Effector memory CD4-positive, alpha-beta T cell (primary cell): ENCODE measurements at places on chromosomes 12 and 14.

- no peaks in the 10 kb centered on the region for H3K36me3 ChIP-seq
- no peaks in the 10 kb centered on the region for H3K4me1 ChIP-seq
- DNase-seq: no peak
- no peaks in the 10 kb centered on the region for H3K27me3 ChIP-seq
- H3K27ac ChIP-seq: no peak overlapping the region
Observed at GRCh38 chr12:120278137-120279069, 12.9 kb upstream of the PXN start.

DNA sequence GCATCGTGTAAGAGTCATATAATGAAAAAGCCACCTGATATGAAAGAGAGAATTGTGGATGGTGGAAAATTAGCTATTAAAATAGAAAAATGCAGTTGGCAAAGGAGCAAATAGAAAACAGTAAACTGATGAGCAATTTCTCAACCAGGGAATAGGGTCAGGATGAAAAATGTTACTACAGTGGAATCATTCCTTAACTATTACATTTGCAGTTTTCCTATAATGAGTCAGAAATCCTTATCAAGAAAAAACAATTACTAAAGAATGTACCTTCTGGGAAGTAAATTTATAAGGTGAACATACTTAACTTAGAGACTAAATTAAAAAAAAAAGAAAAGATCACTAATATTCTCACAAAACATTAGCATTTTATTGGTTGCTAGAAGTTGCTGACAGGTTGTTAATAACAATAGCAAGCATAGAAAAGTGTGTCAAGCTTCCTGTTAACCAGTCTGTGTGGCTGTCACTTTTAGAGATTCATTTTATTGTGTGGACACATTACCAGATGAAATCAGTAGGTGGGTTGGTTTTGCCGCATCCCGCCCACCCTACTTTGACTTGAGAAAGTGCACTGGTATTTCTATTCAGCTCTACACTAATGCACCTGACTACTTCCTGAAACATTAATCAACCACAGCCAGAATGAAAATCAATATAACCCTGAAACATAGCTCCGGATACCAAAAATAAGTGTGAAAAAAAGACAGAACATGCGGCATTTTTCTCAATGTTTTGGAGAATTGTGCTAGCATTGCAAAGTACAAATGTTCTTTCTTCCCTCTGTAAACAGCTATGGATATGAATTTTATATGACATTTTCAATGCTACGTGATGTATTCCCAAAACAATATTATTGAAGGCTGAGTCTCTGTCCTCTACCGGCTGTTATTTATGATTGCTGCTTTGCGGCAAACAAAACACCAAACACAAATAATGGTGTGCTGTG is 576.7 kb downstream of the SLC16A7 start:
- no peak overlapping the region for H3K4me3 ChIP-seq
- H3K27me3 ChIP-seq: no peaks in the 10 kb centered on the region
- no peaks in the 10 kb centered on the region for H3K4me1 ChIP-seq
- no peak overlapping the region for H3K27ac ChIP-seq
- H3K36me3 ChIP-seq: no peaks in the 10 kb centered on the region
- no peak for DNase-seq

DNA sequence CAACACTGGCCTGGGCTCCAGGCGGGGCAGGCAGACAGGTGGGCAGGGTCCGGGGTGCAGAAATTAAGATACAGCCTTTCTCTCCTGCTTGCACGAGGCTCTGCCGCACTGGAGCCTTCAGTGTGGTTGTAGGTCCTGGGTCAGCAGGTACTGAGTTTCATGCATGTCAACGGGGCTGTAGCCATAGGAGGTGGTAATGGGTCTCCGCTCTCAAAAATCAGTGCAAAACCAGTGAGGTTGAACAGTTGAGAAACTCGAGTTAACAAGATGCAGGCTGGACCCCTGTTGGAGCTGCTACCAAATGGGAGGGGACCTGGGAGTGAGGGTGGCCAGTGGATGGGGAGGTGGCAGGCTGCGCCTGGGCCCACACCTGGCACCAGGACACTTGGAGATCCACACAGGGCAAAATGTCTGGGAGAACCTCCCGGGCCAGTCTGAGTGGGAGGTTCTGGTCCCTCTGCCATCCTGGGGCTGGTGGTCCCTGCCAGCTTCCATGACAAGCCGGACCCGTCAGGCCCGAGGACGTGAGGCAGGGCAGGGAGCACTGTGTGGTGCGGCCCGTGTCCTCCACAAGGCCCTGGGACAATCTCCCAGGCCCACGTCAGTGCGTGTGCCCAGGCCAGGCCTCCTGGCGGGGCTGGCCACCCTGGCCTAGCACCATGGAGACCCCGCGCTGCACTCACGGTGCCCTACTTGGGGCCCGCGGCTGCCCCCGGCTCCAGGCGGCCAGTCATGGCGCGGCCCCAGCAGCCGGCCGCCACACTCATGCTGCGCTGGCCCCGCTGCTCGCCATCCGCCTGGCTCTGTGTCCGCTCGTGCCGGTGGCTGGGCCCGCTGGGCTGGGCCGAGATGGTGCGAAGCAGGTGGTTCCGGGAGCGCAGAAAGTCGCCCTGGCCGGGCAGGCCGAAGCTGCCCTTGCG is 5.1 kb downstream of the ARL6IP4 start:
- no peak overlapping the region for H3K27ac ChIP-seq
- no peaks in the 10 kb centered on the region for H3K27me3 ChIP-seq
- H3K4me3 ChIP-seq: no peak overlapping the region
- DNase-seq: no peak
- peaks cover 20% of the 10 kb centered on the region for H3K36me3 ChIP-seq

- no peaks in the 10 kb centered on the region for H3K27me3 ChIP-seq
- no peak for DNase-seq
- no peaks in the 10 kb centered on the region for H3K4me1 ChIP-seq
- no peak overlapping the region for H3K4me3 ChIP-seq
Observed at GRCh38 chr12:18689771-18690170, 48.0 kb downstream of the PLCZ1 start.

GRCh38 chr12:11840366-11840765 is 190.9 kb downstream of the ETV6 start:
- no peak overlapping the region for H3K4me3 ChIP-seq
- no peak for DNase-seq
- peaks cover 40% of the 10 kb centered on the region for H3K36me3 ChIP-seq
- H3K27me3 ChIP-seq: no peaks in the 10 kb centered on the region
- H3K4me1 ChIP-seq: peaks cover 7% of the 10 kb centered on the region

- no peak overlapping the region for H3K27ac ChIP-seq
- H3K4me1 ChIP-seq: no peaks in the 10 kb centered on the region
Observed at GRCh38 chr14:34223373-34224148, 238.5 kb downstream of the SPTSSA start.

GRCh38 chr14:37593511-37594237 is 1.4 kb downstream of the FOXA1 start:
- peaks cover 62% of the 10 kb centered on the region for H3K27me3 ChIP-seq
- DNase-seq: no peak
- no peak overlapping the region for H3K27ac ChIP-seq
- no peak overlapping the region for H3K4me3 ChIP-seq
- peaks cover 15% of the 10 kb centered on the region for H3K4me1 ChIP-seq
- no peaks in the 10 kb centered on the region for H3K36me3 ChIP-seq

GRCh38 chr14:40393143-40393542 is 960.9 kb upstream of the FBXO33 start:
- DNase-seq: no peak
- H3K4me1 ChIP-seq: no peaks in the 10 kb centered on the region
- H3K36me3 ChIP-seq: no peaks in the 10 kb centered on the region

GRCh38 chr14:53399057-53399456 is 245.9 kb upstream of the DDHD1 start:
- no peak overlapping the region for H3K4me3 ChIP-seq
- no peak overlapping the region for H3K27ac ChIP-seq
- no peaks in the 10 kb centered on the region for H3K4me1 ChIP-seq
- DNase-seq: no peak
- H3K36me3 ChIP-seq: no peaks in the 10 kb centered on the region
- H3K27me3 ChIP-seq: no peaks in the 10 kb centered on the region

GRCh38 chr12:2179953-2180736 is 127.4 kb downstream of the CACNA1C start:
- no peaks in the 10 kb centered on the region for H3K4me1 ChIP-seq
- no peaks in the 10 kb centered on the region for H3K36me3 ChIP-seq
- no peak for DNase-seq
- H3K4me3 ChIP-seq: no peak overlapping the region
- no peaks in the 10 kb centered on the region for H3K27me3 ChIP-seq

- no peaks in the 10 kb centered on the region for H3K4me1 ChIP-seq
- no peak overlapping the region for H3K4me3 ChIP-seq
- DNase-seq: no peak
- H3K27ac ChIP-seq: no peak overlapping the region
- no peaks in the 10 kb centered on the region for H3K27me3 ChIP-seq
Observed at GRCh38 chr14:61611880-61612630, 83.3 kb upstream of the HIF1A start.

GRCh38 chr12:85155791-85156190 is 119.6 kb downstream of the LRRIQ1 start:
- H3K27me3 ChIP-seq: no peaks in the 10 kb centered on the region
- no peaks in the 10 kb centered on the region for H3K4me1 ChIP-seq
- DNase-seq: no peak

DNA sequence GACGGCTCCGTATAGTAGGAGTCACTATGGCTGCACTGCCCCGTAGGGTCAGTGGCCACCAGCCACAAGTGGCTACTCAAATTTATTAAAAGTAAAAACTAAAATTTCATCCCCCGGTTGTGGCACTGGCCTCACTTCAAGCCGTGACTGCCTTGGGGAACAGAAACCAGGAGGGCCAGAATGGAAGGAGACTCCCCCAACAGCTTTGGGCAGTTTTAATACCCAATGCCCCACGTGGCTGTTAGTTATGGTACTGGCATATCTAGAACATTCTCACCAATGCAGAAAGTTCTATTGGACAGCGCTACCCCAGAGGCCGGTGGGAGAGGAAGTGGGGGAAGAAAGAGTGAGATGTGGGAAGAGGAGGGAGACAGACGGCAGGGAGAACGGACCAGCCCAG is 6.2 kb downstream of the NCOR2 start:
- no peak overlapping the region for H3K4me3 ChIP-seq
- no peaks in the 10 kb centered on the region for H3K27me3 ChIP-seq
- no peak for DNase-seq
- H3K4me1 ChIP-seq: peaks cover 20% of the 10 kb centered on the region

- no peak overlapping the region for H3K27ac ChIP-seq
- no peaks in the 10 kb centered on the region for H3K4me1 ChIP-seq
- DNase-seq: no peak
- H3K27me3 ChIP-seq: no peaks in the 10 kb centered on the region
- no peak overlapping the region for H3K4me3 ChIP-seq
- no peaks in the 10 kb centered on the region for H3K36me3 ChIP-seq
Observed at GRCh38 chr12:3795066-3795465, 42.2 kb upstream of the CRACR2A start.

- H3K36me3 ChIP-seq: no peaks in the 10 kb centered on the region
- H3K4me1 ChIP-seq: no peaks in the 10 kb centered on the region
- H3K27me3 ChIP-seq: peaks cover 3% of the 10 kb centered on the region
- H3K4me3 ChIP-seq: no peak overlapping the region
Observed at GRCh38 chr14:96084796-96085195, 45.6 kb downstream of the C14orf132 start.

DNA sequence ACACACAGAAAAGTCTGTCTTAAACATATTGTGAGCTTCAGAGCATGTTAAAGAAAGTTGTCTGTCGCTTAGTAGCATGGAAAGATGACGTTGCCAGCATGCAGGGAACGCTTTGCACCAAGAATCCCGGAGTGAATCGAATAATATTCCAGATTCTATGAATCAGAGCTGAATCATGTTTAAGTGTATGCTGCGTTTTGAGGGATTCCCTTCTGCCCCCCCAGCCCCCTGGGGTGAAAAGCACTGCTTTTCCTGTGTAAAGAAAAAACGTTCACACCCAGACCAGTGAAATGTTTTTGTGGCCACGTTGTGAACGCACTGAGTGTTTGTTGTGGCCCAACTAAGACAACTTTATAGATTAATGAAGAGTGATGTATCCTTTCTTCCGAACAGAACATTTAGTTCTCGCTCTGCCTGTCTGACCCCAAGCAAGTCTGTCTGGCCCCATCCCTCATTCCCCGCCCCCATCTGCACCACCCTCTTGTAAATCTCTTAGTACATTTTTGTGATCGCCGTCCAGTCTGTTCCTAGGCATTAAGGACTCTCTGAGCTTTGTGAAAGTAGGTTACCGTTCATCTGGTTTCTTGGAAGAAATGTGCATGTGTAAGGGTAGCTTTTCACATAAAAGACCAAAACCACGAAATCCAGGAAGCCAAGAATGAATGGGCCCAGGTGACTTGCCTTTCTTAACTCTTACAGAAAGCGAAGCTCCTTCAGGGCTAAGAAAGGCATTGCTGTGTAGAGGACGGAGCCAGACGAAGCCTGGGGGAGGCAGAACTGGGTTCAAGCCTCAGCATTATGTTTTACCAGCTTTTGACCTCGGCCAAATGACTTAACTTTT is 103.0 kb downstream of the SAMD4A start:
- no peaks in the 10 kb centered on the region for H3K27me3 ChIP-seq
- no peak for DNase-seq
- H3K4me3 ChIP-seq: no peak overlapping the region
- H3K4me1 ChIP-seq: no peaks in the 10 kb centered on the region
- H3K36me3 ChIP-seq: no peaks in the 10 kb centered on the region

- no peaks in the 10 kb centered on the region for H3K4me1 ChIP-seq
- no peak overlapping the region for H3K27ac ChIP-seq
- no peak overlapping the region for H3K4me3 ChIP-seq
- no peaks in the 10 kb centered on the region for H3K36me3 ChIP-seq
- no peak for DNase-seq
- no peaks in the 10 kb centered on the region for H3K27me3 ChIP-seq
Observed at GRCh38 chr14:68932231-68932630, 46.9 kb downstream of the ACTN1 start.

DNA sequence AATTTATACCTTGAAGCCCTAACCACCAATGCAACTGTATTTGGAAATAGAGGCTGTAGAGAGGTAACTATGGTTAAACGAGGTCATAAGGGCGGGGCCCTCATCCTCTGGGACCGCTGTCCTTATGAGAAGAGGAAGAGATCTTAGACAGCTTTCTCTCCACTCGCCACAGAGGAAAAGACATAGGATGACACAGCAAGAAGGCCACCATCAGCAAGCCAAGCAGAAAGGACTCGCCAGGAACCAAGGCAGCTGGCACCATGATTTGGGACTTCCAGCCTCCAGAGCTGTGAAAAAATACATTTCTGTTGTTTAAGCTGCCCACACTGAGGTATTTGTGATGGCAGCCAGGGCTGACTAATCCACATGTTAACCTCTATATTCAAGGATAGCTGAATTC is 30.4 kb upstream of the BCAT1 start:
- no peak for DNase-seq
- no peaks in the 10 kb centered on the region for H3K36me3 ChIP-seq

DNA sequence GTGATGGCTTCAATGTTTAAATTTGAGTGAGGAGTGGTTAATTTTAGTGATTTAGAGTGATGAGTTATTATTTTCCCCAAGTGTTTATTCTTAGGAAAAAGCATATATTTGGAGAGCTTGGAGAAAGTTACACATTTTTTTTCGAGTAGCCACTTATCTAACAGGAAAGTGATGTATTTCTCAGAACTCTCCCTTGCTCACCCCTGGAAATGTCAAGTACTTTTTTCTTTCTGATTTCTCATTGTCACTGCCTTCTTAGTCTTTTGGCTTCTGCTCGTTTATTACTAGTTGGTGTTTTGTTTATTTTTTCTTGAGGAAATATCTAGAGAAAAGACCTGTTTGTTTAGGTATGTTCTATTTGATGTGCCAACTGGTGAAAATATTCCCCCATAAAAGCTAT is 58.8 kb downstream of the AEBP2 start:
- H3K4me1 ChIP-seq: no peaks in the 10 kb centered on the region
- H3K4me3 ChIP-seq: no peak overlapping the region
- DNase-seq: no peak
- H3K36me3 ChIP-seq: peaks cover 22% of the 10 kb centered on the region
- H3K27me3 ChIP-seq: no peaks in the 10 kb centered on the region
- no peak overlapping the region for H3K27ac ChIP-seq
